NCI-H446 (cell line): ENCODE measurements at places on chromosomes 12 and 14.

DNA sequence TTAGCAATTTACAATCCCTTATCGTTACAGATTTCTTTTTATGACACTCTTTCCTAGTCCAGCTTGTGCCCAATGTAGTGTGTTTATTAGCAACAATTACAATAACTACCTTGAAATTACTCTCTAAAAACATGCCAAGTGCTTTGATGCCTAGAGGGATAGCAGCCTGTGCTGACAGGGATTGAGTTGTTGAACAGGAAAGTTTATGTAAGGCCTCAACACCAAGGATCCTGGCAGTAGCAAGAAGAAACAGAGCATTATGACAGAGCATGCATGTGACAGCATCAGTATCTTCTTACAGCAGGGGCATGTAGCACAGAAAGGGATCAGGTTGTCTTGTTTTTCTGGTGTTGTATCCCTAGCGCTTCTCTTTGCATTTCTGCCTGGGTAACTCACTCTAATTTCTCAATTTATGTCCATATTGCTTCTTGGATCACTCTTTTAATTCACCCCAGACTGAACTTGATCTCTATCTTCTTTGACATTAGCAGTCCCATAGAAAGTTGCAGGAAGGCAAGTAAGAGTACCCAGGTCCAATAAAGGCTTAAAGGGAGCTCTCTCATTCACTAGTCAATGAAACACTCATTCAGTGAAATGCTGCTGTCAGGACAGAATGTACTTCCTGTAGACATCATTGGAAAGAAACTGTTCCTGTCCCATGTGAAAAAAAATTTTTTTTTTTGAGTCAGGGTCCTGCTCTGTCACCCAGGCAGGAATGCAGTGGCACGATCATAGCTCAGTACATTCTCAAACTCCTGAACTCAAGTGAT lies 220.0 kb upstream of the GRIP1 start:
- no peak for DNase-seq

DNA sequence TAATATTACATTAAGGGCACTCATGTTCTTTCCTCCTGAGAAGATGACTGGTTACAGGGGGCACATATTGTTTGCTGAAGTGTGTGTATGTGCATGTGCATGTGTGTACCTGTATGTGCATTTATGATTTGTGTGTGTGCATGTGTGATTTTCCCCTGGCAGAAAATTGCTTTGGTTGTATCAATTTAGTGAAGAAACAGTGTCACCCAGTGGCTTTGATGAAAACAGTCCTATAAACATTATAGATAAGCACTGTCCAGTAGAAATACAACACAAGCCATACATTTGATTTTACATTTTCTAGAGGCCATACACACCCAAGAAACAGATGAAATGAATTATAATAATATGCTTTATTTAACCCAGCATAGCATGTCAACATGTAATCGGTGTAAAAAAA lies 8.6 kb downstream of the PDE3A start:
- no peak for DNase-seq

DNA sequence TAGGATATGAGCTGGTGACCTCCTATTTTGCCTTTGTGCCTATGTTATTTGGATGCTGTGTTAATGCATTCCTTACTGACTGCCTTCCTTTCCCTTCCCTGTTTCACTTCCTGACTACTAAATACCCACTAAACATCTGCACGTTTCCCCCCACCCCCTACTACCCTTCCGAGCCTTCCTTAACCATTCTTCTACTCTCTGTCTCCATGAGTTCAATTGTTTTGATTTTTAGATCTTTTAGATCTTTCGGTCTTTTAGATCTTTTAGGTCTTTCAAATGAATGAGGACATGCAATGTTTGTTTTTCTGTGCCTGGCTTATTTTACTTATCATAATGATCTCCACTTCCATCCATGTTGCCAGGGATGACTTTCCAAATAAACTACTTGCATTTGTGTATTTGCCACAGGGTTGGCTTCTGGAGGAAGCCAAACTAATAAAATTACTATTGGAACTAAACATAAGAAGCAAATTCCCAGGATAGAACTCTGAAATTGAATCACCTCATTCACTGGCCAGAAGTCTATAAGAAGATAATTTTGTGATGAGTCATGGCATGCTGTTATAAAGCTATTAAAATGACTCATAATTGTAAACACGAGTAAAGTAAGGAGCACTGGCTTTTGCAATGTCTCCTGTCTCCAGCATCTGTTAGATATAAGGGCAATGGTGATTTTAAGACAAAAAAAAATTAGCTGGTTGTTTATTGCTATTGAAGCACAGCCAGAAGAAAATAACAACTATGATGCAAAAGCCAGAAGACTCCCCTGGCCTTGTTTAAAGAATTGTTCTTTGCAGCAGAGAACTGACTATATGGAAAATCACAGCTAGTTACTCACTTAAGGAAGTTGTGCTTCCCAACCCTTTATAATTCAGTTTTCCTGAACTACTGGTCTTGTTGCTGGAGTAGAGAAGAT lies 586.3 kb downstream of the LRFN5 start:
- peak; percentile 22 for DNase-seq

DNA sequence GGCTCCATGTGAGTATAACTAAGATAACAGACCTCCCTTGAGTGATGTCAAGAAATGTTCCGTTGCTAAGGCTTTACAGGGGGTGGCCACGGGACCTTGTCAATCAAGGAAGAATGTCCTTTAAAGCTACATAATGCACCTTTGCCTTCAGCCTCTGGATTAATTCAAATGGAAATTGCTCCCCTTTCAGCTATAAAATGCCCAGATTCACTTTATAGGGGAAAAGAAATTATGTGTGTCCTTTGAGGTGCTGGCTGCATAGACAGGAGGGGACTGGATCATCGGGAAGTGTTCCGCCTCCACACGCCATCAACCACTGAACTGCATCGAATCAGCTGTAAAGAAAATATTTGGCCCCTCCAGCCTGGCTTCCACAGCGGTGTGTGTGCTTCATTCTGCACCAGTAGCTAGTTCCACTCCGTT lies 415.4 kb downstream of the DPF3 start:
- DNase-seq = no peak

- no peak for DNase-seq
These were observed 13.2 kb downstream of the NUAK1 start for GRCh38 chr12:106125351-106126095.

GRCh38 chr12:19683178-19683927 lies 244.1 kb downstream of the AEBP2 start:
- no peak for DNase-seq

GRCh38 chr12:90410962-90411361 lies 544.0 kb downstream of the CCER1 start:
- no peak for DNase-seq

- no peak for DNase-seq
These were observed 209.5 kb downstream of the RBM19 start for GRCh38 chr12:113756609-113757008.

DNA sequence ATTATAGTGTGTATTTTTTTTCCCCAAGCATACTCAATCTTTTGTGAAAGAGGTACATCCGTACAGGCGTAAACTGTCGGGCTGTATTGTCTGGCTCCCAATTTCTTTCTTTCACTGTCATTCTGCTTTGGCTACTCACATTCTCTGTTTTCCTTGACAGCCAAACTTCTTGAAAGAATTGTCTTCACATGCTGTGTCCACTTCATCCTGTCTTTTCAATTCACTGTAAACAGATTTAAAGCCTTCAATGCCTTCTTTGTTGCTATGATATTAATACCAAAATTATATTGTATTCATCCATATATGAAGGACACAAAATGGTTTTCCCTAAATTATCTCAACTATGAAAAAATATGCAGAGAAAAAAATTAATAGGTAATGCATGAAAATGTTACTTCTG lies 6.0 kb upstream of the ATP23 start:
- no peak for DNase-seq

GRCh38 chr12:49622501-49623141 lies 740 bp upstream of the PRPF40B start:
- DNase-seq = peak; percentile 54

- DNase-seq = no peak
These were observed 192.1 kb upstream of the GARIN6 start for GRCh38 chr12:99455350-99456035.

- no peak for DNase-seq
These were observed 60.5 kb downstream of the PRKAB1 start for GRCh38 chr12:119728444-119728745.

DNA sequence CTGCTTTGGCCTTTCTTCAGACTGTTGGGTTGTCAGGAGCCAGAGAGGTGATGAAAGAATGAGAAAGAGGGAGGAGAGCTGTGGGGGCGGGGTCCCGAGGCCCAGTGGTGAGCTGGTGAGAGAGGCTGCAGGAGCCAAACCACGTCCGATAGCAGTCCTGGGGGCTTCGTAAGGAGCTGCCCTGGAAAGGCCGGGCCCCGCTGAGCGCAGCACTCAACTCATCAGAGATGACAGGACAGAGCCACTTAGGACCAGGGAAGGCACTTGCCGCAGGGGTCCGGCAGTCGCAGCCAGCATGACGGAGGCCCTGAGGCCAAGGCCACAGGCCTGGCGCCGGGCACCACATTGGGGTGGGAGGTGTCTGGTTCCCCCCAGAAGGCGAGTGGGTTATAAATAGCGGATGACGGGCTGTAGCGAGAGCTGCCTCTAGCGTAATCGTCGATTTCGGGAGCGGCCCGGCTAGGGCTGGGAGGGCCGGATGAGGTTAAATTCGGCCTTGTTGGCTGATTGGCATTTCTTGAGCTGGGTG lies 179.0 kb downstream of the TSPAN9 start:
- no peak for DNase-seq

DNA sequence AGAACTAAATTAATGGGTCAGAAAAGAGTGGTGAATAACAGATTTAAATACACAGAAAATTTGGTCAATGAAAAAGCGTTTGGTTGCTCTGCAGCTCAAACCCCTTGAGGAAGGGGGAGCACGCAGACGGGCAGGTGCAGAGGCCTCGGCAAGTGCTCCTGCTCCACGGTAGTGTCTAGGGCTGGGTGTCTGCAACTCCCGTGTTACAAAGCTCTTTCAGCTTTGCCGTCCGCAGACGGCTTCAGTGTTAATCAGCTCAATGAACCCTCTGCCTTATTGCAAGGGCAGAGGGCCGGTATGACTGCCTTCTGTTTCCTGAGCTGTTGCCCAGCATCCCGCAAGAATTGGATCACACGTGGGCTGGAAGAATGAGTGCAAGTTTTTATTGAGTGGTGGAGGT lies 125.7 kb upstream of the TRHDE start:
- no peak for DNase-seq

- no peak for DNase-seq
These were observed 343.9 kb downstream of the NPAS3 start for GRCh38 chr14:33282331-33283230.

GRCh38 chr12:48459259-48459658 lies 13.1 kb upstream of the ANP32D start:
- DNase-seq = no peak

DNA sequence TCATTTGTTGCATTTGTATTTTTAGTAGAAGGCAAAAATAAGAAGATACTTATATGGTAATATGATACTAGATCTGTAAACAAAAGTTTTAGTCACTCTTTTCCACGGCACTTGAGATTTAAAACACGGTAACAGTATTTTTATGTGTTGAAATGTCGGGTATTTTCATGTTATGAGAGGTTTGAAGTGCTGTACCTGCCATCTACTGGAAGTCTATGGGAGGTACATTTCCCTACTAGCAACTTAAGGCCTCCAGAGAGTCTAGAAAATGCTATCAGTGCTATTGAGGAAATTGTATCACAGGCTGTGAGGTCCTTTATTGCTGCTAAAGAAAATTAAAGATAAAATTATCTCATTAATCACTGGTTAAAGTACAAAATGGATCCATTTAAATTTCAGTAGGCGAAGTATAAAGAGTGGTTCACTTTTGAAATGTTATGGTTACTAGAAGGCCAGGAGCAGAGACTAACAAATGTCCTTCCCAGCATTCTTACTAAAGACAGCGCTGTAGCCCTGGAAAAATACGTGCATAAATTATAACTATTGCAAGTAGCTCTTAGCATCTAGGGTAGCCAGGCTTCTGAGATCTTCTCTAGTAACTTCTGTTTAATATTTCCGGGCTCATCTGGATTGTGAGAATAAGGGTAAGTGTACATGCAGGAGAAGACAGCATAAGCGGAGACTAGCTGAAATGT lies 77.6 kb upstream of the PRKD1 start:
- peak; percentile 77 for DNase-seq

DNA sequence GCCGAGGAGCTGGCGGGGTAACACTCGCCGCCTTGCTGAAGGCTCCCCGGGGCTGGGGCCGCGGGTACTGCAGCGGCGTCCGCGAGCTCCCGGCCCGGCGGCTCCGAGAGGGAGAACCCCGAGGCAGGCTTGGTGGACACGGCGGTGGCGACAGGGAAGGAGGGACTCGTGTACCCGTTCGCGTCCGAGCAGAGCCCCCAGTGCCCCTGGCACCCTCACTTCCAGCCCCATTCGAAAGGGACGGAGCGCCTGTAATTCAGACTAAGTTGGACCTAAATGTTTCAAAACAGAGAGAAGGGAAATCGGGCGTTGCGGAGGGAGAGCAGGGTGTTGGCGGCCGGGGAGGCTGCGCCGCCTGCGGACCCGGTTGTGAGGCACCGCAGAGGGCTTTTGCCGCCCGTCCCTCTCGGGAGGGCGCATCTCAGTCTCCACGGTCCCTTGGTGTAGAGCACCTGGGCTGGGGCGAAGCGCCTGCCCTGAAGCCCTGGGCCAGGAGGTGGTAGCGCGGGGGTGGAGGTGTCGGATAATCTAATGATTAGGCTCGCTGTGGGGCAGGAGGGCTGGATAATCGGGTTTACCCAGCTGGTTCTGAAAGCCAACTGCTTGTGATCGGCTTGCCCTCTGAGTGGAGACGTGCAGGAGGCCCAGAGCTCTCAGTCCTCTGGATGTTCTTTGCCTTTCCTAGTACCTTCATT lies 771 bp downstream of the DAAM1 start:
- DNase-seq = peak; percentile 39

DNA sequence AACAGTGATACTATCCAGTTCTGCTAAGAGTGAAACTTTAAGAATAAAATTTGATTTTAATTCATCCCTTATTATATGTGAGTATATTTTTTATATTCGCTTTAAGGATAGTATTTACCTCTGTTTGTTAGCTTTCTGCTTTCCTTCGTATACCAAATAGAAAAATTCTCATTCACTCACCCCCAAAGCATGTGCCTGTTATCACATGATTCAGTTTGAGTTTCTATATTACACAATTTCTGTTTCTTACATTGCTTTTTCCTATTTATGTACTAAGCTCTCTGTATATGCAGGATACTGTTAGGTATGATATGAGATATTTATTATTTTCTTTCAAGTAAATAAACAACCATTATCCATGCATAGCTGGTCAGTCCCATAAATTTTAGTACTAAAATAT lies 275.2 kb downstream of the FBXL14 start:
- no peak for DNase-seq

GRCh38 chr12:108724054-108724889 lies 7.0 kb downstream of the CORO1C start:
- DNase-seq = no peak

GRCh38 chr12:108622421-108622820 lies 11.3 kb downstream of the SELPLG start:
- DNase-seq = no peak

GRCh38 chr12:98744680-98745079 lies 99.6 kb downstream of the APAF1 start:
- no peak for DNase-seq
